Hypothalamus (tissue), 51 donors: ENCODE measurements at places on chromosomes 3 and 15.

DNA sequence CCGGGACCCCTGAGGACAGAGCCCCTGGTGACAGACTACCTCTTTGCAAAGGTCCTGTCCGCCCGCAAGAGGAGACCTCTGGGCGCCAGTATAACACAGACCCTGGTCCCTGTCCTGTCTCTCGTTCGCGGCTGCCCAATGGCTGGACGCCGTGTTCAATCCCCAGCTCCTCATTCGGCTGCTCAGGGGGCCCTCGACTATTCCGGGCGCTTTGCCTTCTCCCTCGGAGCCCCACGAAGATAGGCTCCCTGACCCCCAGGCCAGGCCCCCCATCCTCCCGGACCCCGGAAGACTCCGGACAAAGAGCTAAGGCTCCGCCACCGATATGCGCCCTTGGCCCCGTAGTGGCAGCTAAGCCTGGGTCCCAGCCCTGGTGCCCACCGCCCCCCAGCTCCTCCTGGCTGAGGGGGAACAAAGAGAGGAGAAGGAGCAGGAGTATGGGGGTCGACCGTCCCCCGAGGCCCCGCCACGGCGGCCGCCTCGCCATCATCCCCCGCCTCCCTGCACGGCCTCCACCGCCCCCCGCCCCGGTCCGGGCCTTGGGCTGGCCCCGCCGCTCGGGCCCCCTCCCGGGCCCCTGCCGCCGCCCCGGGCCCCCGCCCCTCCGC is 437 bp downstream of the CELSR3 start:
- no peak for DNase-seq

GRCh38 chr3:187750513-187751123 is 5.3 kb upstream of the BCL6 start:
- no peak for DNase-seq

- DNase-seq = no peak
Measured at GRCh38 chr3:47421741-47422649, 41.2 kb downstream of the PTPN23 start.

GRCh38 chr15:98728811-98729160 is 80.4 kb downstream of the IGF1R start:
- no peak for DNase-seq

DNA sequence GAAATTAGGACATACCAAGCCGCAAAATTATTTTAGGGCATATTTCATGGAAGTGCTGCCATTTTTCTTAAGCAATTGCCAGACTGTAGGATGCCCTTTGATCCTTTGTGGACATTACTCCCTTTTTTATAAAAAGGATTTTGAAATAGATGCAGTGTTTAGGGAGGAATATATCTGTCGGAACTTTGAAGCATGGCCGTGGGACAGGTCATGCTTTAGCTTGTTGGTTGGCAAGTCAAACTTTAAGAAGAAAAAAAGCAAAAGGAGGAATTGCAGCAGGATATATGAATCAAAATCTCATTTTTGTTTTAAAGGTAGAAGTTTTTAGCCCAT is 122.1 kb downstream of the MCTP2 start:
- DNase-seq = no peak

GRCh38 chr3:71447803-71448202 is 135.7 kb downstream of the FOXP1 start:
- DNase-seq = no peak

DNA sequence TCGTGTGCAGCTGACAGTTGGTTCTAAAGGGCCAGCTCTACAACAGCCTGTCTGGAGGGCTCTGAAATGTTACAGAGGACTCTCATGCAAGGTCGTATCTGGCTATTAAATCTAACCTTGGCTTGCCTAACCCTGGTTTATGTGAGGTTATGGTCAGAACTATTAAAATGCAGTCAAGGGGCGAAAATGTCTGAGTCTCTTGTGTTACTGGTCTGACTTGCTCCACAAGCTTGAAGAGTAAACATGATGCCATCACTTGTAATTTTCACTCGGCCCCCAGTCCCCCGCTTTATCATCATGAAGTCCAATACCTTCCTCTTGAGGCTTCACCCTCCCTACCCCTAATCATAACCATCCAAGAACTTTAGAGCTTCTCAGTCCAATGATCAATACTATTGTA is 9.4 kb downstream of the ENTPD3 start:
- no peak for DNase-seq

DNA sequence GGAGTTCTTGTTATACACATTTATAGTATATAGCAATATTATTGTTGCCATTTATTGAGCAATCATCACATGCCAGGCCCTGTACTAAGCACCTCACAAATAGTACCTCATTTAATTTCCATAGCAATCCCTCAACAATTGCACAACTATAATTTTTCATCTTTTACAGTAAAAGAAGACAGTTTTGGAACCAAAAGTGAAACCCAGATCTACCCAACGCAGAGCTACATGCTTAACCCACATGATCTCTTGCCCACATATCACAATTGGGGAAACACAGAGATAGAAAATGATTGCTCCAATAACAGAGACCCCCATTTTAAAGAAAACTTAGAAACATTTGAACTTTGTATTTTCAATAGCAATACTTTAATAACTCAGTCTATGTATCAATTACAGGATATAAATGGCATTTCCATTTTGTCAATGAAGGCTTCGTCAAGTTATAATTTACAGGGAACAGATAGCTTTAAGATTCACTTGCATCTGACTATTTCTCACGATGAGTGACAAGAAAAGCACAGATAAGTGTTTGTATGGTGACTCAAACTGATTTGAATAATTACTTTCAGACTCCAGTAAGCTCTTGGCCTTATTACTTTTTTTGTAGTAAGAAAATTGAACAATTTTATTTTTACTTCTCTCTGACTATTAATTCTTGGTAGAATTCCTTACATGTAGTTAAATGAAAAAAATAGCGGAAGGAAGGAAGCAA is 38.7 kb upstream of the CCDC50 start:
- DNase-seq = no peak

DNA sequence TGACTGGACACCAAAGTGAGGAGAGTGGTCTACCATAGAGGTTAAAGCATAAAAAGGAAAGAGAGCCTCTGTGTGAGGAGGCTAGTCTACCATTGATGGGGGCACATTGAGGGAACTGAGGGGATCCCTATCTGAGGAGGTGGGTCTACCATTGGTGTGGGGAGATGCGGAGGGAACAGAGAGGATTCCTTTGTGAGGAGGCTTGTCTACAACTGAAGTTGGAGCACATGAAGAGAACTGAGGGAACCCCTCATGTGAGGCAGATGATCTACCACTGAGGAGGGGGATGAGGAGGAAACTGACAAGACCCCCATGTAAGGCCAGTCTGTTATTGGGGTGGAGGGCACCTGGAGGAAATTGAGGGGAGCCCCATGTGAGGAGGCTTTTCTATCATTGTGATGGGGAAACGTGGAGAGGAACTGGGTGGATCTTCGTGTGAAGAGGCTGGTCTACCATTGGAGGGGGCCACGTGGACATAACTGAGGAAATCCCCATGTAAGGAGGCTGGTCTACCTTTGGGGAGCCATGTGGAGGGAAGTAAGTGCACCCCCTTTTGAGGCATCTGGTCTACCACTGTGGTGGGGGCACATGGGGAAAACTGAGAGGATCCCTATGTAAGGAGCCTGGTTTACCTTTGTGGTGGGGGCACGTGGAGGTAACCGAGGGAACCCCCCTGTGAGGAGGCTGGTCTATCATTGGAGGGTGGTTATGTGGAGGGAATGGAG is 160.1 kb downstream of the FBLN2 start:
- no peak for DNase-seq

- DNase-seq = no peak
Measured at GRCh38 chr15:57696146-57696545, 10.4 kb upstream of the POLR2M start.

DNA sequence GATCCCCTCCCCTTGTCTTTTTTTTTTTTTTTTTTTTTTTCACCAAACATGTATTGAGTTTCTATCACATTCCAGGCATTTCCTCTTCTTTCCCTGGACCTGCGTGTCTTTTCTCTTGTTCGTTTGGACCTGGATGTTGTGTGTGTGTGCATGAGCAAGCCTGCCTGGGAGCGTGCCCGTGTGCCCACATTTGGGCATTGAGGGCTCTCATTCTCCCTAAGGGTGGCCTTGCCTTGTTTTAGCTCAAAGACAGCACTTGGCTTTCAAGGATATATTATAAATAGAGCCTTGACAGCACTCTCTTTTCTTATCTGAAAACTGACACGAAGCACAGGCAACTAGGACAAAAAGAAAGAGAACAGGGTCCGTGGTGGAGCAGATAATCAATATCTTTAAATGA is 39.0 kb upstream of the SLC25A26 start:
- no peak for DNase-seq

- DNase-seq = no peak
Measured at GRCh38 chr3:12716605-12717151, 42.4 kb downstream of the TMEM40 start.

- DNase-seq = no peak
Measured at GRCh38 chr15:38531509-38531908, 33.1 kb downstream of the RASGRP1 start.

DNA sequence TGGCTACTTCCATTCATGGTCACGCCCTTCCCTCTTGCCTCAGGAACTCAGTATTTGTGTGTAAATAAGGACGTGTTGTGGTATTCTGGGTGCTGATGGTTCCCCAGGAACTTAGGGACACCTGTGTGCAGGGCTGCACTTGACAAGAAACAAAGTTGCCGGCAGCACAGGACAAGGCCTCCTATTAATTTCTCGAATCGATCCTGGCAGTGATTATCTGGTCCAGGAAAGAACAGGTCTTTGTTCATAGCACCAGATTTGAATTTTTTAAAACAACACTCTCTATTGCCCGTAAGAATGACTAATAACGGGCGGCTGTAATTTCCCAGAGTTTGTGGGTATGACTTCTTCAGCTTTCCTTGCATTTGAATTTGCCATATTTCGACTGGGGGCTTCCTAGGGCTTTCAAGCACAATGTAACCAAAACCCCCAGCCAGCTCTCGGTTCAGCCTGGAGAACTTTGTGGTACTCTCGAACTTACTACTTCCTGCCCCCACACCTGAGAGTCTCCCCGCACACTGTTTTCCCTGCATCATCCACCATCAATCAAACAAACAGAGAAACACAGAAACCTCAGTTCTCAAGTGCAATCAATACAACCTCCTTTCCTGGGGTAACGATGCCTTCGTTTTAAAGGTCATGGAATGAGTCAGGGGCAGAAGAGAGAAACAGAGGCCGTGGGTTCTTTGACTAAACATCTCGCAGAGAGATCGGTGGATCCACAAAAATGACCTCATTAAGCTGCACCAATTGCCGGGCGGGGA is 241.7 kb upstream of the ICE2 start:
- no peak for DNase-seq

DNA sequence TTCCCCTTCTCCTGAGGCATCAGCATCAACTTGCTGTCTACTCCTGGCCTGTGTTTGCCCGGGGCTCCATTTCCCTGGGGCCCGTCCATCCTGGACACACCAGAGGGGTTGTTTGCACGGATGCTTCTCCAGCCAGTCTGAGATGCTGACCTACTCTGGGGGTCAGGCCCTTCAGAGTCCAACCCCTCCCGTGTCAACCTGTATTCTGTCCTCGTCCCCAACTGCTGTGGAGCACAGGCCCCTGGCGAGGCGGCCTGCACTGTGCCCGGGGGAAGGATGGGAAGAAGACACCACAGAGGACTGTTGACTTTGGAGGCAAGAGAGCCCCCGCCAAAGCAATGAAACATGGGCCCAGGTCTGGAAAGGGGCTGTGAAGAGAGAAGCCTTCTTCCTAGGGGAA is 25.8 kb downstream of the ALS2CL start:
- no peak for DNase-seq

DNA sequence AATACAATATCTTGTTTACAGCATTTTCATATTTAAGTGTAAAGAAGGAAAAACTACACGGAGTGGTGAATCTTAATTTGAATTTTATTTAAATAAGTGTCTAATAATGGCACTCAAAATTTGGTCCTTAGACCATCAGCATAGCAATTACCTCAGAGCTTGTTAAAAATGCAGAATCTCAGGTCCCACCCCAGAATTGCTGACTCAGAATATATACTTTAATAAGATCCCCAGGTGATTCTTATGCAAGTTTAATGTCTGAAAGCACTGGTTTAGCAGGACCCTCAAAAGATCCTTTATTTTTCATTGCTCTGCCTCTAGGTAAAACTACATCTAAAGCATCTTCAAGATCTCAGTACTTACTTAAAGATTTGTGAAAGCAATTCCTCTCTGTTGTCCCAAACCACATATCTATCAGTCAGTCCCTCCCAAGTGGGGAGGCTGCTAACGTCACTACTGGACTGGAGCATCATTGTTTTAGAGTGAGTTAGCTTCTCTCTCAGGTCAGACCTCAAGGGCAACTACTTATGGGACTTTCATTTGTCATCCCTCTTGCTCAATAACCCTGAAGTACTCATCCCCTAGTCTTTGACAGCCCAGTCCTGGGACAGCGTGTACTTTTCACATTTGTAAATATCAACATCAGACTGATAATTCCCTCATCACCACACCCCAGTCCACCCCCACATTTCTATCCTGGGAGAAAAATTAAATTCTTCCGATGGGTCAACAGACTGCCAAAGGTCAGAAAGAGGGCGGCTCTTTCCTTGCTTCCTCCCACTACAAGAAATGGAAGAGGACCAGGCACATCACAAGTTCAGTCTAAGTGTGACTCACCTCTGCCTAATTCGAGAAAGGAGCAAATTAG is 76.7 kb downstream of the CBLB start:
- DNase-seq = no peak

DNA sequence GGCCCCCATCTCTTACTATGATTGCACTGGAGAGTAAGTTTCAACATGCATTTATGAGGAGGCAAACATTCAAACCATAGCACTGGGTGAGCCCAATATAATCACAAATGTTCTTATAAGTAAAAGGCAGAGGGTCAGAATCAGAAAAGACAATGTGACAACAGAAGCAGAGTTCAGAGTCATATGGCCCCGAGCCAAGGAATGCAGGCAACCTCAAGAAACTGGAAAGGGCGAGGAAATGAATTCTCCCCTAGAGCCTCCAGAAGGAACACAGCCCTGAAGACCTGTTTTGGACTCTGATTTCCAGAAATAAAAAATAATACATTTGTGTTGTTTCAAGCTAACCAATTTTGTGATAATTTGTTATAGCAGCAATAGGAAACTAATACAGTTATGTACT is 81.3 kb upstream of the ABI3BP start:
- DNase-seq = no peak

DNA sequence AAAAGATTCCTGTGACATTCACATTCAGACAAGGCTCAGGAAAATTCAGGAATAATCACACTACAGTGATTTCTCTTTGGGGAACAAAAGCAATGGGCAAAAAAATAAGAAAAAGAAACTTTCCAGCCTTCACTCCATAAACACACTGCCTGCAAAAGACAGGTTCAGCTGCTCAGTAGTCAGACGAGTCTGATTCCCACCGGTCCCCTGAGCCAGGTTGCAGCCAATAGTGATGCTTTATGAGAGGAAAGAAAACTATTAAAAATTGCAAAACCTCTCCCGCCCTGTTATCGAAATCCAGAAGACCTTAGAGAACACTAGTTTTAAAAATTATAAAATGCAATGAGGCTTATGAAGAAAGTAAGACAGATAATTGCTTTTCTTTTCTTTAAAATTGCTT is 8.5 kb downstream of the PLCH1 start:
- no peak for DNase-seq

GRCh38 chr3:129890125-129890524 is 3.4 kb downstream of the TMCC1 start:
- DNase-seq = no peak
